ENCODE measurements at places on chromosomes 7 and 10.

GRCh38 chr10:78847485-78847884 lies 221.3 kb upstream of the ZMIZ1 start:
- no peak for DNase-seq

- DNase-seq: no peak
These were observed 472.1 kb upstream of the SEMA3A start for GRCh38 chr7:84666651-84667050.

DNA sequence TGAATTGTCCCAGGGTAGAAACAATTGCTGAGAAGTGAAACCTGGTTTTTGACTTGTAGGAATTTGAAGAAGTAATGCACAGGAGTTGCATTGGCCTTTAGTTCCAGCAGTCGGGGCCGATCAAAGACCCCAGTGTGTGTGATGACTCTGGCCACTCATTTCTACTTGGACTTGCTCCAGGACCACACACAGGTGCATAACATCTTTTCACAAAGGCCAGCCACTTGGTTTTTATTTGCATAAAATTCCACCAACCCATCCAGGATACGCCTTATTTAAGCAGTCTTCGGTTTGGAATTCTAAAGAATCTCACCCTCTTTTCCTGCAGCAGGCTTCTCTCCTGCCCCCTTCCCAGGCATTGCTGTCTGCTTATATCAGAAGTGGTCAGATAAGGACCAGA lies 162.0 kb upstream of the HABP2 start:
- DNase-seq: no peak

GRCh38 chr7:151051108-151051507 lies 2.8 kb downstream of the ASIC3 start:
- DNase-seq: peak; percentile 58
